ENCODE measurements at places on chromosomes 5 and 9.

DNA sequence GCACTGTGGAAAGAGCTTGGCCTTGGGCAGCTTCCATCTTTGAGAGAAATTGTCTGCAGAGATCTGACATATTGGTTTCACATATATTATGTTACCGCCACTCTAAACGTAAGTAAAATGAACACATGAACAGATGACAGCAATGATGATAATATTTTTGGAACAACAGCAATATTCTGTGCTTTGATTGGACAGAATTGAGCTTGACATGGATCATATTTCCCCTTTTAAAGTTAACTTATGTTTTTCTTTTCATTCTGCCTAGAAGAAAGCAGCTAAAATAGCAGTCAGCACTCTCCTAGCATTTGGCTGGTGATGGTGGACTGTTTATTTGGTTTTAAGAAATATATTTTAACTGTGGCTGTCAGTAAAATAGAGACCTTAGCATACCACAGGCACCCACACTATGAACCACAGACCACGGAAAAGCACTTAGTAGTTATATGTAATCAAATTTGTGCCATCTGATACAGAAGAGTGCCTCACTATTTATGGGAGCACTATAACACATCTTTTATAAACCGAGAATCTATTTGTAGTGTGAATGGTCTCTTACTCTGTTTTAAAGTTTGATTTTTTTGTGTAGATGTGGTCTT is 1.8 kb upstream of the CFAP95 start:
- DNase-seq = no peak

DNA sequence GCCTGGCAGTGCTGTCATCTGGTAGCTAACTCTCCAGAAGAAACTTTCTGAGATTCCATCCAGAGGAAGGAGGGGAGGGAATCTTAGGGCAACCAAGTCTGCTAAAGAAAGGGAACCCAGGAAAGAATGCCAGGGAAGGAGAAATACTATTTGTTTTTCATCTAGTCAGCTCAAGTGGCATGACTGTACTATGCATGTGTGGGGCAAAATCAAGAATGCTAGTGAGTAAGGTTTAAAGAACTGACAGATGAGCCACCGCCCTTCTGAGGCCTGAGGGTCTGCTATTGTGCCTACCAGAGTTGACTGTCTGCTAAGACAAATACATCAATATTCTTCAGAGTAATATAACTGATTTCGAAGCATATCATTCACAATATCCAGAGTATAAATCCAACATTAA is 204.2 kb downstream of the SLC12A2 start:
- DNase-seq = no peak

GRCh38 chr5:71652803-71653543 is 65.8 kb downstream of the MCCC2 start:
- no peak for DNase-seq

DNA sequence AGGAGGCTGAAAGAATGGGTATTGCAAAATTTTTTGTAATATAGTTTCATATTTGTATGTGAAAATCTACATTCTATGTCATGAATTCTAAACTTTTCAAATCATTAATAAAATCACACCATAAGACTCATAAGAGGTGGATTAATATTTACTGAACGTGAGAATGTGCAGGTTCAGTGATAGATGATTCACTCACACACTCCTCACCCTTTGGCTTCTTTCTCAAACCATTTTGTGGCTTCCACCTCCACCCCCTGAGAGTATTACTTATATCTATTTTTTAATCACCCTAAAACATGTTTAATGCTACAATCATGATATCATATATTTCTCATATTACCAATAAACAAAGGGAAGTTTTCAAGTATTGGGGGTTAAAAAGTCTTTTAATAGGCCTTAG is 275.5 kb downstream of the MEF2C start:
- DNase-seq = no peak

GRCh38 chr9:92064711-92065110 is 50.5 kb downstream of the SPTLC1 start:
- no peak for DNase-seq

DNA sequence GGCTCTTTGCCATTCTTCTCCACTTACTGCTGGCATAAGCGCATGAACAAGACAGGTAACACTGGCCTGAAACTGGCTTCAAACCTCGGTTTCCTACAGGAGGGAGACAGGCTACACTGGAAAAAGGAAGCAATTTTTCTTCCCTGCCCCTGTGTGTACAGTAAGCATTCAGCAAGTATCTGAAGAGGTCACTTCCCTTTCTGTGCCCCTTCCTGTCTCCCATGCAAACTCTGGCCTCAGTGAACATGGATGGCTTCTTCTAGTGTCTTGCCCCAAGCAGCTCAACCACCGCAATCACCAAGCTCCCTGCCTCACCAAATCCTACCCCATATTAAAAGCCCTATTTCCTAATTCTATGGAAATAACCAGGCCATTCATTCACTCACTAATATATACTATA is 42.4 kb downstream of the SERINC5 start:
- DNase-seq = no peak

DNA sequence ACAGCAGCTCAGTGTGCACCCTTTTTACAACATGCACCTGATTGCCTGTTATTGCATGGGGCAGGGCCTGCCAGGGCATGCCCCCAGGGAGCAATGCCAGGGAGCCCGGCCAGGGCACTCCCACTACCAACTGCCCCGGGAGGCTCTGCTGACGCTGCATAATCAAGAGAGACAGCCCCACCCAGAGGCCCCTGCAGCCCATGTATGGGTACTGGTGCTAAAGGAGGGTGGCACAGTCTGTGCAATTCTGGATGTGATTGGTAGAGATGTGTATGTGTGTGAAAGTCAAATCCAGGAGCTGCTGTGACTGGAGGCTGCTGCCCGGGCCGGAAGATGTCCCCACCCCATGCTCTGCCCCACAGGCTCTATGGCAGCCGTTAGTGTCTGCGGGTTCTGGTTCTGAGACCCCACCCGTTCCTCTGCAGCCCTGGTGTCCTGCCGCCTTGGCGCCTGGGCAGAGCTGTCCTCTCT is 3.9 kb upstream of the NEURL1B start:
- no peak for DNase-seq

DNA sequence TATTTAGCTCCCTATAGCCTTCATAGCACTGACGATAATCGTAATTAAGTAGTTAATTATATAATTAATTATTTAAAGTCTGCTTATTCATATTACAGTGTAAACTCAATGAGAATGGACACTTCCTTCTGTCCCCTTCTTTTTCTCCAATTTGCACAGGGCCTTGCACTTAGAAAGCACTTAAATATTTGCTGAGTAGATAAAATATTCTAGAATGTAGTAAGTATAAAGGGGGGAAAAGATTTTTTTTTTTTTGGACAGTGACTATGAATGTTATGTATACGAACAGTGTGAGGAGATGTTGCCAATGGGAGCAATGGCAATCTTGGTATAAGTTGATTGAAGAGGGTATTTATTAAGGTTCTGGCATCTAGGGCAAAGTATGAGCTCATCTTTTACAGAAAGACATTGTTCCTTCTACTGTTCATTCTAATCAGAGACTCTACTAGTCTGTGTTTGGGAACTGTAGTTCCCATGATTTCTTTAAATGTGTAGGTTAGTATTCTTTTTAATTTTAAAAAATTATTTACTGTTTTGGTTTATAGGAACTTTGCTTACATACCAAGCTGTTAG is 49.4 kb downstream of the YTHDC2 start:
- DNase-seq = no peak

DNA sequence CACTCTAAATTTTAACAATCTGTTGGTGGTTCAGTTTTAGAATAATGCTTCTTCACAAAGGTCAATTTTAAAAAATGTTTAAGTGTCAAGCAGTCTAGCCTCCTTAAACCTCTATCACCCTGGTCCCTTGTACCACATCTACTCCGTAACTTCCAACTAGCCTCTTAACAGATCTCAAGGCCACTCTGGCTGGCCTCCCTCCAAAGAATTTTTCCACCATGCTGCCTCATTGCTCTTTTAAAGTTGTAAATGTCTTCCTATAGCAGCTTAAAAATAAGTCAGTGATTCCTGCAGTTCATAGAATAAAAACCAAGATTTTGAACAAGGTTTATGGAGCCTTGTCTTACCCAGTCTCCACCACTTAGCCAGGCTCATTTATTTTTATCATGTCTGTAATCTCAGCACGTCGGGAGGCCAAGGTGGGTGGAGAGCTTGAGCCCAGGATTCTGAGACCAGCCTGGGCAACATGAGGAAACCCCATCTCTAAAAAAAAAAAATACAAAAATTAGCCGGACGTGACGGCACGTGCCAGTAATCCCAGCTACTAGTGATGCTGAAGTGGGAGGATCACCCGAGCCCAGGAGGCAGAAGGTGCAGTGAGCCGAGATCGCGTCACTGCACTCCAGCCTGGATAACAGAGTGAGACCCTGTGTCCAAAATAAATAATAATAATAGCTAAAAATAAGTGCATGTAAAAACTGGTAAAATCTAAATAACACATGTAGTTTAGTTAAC is 924.9 kb upstream of the DMAC1 start:
- no peak for DNase-seq

GRCh38 chr9:131671133-131671520 is 68.7 kb downstream of the RAPGEF1 start:
- DNase-seq = no peak

DNA sequence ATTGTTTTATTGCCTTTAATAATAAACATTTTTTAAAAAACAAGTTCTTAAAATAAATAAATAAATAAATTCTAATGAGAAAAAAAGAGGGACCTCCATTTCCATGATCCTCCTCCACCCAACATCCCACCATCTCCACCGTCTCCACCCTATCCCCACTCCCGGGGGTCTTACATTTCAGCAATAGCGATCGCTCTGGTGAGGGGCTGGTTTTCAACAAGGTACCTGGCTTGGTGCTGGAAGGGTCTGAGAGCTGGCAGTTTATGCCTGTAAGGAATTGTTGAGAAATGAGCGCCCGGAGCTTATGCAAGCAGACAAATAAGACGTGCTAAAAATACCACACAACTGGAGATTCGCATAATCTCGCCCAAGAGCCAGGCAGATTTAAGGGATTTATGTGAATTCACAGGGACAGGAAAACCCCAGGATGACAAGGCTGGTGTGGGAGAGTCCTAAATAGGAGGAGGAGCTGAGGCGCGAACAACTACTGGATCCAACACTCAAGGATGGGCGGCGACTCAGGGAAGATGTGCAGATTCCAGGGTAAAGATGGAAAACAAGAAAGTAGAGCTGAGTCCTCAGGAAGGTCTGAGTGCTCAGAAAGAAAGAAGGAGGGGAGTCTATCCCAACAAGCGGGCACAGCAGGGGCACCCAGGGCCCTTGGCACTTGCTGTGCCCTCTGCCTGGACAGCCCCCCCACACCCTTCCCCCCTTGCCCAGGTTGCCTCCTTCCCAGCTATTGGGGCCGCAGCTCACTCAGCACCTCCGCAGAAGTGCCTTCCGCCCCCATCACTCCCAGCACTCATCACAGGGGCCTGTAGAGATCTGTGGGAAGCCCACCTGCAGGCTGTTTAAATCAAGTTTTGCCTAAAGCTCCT is 27.0 kb downstream of the TRIM14 start:
- no peak for DNase-seq

DNA sequence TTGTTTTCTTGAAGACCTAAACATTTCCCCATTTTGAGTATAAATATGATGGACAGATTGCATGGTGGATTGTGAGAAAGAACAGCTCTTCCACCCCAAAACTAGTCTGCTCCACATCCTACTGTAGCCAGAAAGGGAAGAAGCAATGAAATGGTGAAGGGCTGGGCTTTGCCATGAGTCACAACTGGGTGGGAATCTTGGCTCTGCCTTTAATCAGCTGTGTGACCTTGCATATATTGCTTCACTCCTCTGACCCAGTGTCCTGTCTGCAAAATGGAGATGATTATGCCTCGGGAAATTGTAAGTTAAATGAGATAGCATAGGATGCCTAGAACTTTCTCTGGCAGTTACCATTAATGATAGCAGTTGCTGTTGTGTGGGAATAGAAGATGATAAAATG is 101.9 kb downstream of the PDE8B start:
- no peak for DNase-seq

- DNase-seq = no peak
Measured at GRCh38 chr5:115796656-115797055, 19.8 kb downstream of the CDO1 start.

DNA sequence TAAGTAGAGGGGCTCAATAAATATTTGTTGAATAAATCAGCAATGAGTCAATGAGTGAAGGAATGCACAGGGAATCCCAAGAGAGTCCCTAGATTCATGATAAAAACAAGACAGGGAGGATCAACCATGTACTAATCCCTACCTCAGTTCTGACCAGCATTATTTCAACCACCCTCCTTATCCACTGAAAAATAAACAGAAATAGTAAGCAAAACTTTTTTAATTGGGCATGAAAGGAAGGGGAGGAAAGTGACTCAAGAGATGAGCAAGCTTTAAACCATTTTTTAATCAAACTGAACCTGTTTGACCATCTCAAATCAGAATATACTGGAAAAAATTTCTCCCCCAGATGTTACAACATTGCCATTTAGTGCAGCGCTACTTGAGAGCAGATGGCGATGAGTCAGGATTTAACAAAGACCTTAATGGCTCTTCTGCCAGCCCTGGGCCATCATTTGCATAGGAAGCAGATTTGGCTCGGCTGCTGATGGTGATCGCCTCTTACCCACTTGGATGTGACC is 194.8 kb upstream of the SLC30A5 start:
- DNase-seq = no peak

- no peak for DNase-seq
Measured at GRCh38 chr5:54040018-54040417, 270.4 kb downstream of the ARL15 start.

GRCh38 chr5:116605310-116606070 is 30.9 kb upstream of the SEMA6A start:
- DNase-seq = no peak

- no peak for DNase-seq
Measured at GRCh38 chr5:106865279-106865678, 805.5 kb downstream of the EFNA5 start.

- DNase-seq = no peak
Measured at GRCh38 chr5:108345541-108346171, 36.2 kb downstream of the FBXL17 start.

DNA sequence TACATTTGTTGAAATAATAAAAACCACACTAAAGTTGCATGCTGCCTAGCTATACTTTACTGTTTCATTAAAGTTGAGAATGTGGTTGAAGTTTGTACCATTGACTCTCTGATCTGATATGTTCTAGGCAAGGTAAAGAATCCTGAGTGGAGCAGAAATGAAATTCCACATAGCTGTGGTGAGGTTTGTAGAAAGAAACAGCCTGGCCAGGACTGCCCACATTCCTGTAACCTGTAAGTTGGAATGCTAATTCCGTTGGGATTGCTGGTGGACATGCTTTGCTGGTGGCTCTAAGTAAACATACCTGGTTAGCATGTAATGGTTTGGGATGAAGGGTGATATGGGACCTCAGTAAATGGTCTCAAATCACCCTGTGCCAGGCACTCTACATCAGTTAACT is 16.8 kb downstream of the NFX1 start:
- DNase-seq = no peak

Data from stimulated activated CD8-positive, alpha-beta memory T cell treated with anti-CD3 and anti-CD28 coated beads, Interleukin-2, amount 100 ng/mL, for 1 hour (primary cell).